ENCODE measurements at places on chromosomes 16 and 17.

- DNase-seq: no peak
These were observed 40.1 kb downstream of the AKAP10 start for GRCh38 chr17:19937522-19937921.

GRCh38 chr17:81683208-81683583, 401 bp downstream of the ARL16 start:
- DNase-seq: no peak

GRCh38 chr16:49021136-49021535, 260.5 kb downstream of the CBLN1 start:
- no peak for DNase-seq

DNA sequence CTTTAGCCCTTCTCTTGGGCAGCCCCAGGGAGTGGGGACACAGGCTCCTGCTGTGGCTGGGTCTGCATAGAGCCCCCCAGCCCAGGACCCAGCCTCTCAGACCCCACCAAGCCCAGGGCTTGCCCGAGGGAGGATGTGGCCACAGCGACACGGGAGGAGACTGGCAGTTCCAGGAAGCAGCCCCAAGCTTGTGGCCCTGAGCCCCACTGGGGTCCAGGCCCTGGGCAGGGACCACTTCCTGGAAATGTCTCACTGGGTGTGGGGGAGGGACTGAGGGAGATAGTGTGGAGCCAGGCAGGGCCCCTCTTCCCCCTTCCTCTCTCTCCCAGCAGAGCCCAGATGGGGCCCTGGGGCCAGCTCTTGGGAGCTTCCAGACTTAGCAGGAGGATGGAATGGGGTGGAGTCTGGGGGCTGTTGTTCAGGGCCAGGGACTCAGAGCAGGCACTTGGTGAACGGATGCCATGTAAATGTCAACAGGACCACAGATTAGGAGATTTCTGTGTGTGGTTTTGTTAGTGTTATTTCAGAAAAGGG, 35.3 kb downstream of the ADGRG5 start:
- no peak for DNase-seq

- DNase-seq: no peak
These were observed 2.2 kb upstream of the LIMD2 start for GRCh38 chr17:63701868-63702720.

- DNase-seq: no peak
These were observed at the start of gene EMP2 for GRCh38 chr16:10579965-10580882. Gene EMP2, minus strand, starts transcription at chr16:10580598. Its CDS starts 32,981 bp downstream, at chr16:10547617.

DNA sequence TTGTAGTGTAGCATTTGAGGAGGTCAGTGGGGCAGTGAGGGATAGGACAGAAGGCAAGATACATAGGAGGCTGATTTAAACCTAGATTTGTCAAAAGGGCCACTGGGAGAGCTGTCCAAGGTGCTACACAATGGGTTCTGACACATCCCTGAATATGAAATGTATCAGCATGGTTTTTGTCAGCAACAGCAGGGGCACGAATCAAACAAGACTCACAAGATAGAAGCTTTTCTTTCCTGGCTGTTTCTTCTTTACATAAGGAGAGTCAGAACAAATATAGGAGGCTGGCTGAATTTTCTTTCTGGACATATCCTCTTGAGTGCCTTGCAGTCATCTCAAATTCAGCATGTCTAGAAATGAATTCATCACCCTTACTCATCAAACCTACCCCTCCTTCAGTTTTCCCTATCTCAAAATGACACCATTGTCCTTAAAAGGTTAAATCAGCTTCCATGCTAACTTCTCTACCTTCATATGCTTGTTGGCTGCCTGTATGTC, 130.5 kb downstream of the NPIPB5 start:
- no peak for DNase-seq

DNA sequence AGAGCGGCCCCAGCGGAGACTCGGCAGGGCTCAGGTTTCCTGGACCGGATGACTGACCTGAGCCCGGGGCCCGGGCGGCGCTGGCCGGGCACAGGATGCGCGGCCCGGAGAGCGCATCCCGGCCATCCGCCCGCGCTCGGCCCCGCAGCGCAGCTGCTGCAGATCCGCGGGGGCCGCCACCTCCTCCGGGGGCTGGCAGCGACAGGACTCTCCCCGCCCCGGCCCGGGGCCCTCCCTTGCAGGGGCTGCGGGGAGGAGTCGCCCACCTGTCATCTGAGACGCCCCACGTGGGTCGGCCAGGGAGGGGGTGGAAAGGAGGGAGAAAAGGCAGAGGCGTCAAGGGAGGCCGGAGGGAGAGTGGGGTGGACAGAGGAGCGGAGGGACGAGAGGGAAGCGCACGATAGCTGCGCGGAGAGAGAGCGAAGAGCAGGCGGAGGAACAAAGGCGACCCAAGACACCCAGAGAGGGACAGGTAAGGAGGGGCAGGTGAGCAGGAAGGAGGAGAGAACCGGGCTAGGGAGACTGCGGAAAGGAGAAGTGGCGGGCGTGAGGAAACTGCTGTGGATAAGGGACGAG, 471 bp upstream of the PRKAR1A start:
- peak; percentile 87 for DNase-seq

- no peak for DNase-seq
These were observed 23.8 kb downstream of the SPHK1 start for GRCh38 chr17:76408037-76408849.

- DNase-seq: no peak
These were observed 7.5 kb downstream of the EIF1 start for GRCh38 chr17:41695954-41696757.

DNA sequence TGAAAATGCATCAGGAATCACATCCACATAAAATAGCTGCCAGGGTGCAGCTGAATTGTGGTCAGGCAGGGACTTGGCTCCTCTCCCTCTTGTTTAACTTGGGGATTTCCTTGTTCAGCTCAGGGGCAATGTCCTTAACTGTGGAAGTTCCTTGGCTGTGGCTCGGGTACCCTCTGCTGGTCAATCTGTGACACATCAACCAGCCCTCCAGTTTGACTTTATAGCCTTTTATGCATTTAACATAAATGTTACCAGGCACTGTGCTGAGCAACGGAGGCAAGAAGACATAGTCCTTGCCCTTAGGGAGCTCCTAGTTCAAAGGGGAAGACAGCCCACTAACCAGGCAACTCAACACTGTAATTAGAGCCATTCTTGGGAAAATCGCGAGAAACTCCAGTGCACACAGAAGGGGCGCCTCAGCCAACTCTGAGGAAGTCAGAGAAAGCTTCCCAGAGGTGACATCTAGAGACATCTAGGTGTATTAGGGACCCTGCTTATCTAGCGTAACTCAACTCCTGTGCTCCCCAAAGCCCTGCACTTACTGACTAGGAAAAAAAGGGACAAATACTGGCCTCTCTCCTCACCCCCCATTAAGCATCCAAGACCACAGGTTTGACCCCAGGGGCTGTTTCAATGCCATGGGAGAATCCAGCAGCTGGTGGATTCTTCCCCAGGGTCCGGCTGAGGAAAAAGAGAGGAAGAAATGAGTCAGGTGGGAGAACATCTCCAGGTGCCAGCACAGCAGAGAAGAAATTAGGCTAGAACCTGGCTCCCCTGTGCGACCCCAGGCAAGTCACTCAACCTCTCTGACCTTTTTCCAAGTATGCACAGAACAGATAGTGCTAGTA, 17.3 kb upstream of the EEF2K start:
- DNase-seq: no peak

GRCh38 chr17:9409878-9410277, 165.7 kb downstream of the STX8 start:
- DNase-seq: no peak

GRCh38 chr17:28055546-28056275, 13.2 kb downstream of the NLK start:
- DNase-seq: no peak

DNA sequence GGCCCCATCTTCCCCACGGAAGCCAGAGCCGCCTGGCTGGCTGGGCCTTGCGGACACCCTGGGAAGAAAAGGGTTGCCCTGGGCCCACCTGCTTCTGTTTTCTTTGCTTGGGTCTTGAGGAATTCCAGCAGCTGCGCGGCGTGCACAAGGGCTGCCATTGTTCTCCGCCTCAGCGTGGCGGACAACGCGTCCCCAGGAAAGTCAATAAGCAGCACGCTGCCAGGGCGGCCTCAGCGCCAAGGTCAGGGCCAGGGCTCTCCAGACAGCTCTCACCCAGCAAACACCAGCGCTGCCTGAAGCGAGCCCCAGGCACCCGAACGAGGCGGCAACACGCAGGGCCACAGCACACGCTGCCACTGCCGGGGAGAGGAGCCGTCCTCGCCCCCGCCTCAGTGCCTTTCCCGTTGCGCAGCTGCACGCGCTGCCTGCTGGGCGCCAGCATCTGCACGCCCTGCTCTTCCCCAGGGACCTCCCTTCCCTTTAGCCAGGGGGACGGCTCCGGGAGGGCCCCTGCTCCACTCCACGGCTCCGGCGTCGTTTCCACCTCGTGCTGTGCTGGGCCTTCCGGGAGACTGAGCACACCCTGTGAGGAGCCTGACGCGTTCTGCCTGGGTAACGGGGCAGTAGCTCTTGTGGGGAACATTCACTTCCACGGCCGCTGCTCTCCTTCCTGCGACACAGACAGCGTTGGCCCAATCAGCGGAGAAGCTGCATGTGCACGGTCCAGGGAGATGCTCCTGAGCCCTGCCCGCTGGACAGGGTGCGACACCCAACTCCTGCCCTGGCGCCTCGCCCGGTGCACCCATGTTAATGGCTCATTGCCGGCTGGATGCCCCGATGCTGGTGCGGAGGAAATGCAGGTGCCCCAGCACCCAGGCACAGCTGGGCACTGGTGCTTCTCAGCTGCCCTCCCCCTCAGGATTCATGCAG, 57.8 kb downstream of the LMF1 start:
- DNase-seq: no peak

- no peak for DNase-seq
These were observed 45.0 kb downstream of the SLC5A11 start for GRCh38 chr16:24890746-24891145.

DNA sequence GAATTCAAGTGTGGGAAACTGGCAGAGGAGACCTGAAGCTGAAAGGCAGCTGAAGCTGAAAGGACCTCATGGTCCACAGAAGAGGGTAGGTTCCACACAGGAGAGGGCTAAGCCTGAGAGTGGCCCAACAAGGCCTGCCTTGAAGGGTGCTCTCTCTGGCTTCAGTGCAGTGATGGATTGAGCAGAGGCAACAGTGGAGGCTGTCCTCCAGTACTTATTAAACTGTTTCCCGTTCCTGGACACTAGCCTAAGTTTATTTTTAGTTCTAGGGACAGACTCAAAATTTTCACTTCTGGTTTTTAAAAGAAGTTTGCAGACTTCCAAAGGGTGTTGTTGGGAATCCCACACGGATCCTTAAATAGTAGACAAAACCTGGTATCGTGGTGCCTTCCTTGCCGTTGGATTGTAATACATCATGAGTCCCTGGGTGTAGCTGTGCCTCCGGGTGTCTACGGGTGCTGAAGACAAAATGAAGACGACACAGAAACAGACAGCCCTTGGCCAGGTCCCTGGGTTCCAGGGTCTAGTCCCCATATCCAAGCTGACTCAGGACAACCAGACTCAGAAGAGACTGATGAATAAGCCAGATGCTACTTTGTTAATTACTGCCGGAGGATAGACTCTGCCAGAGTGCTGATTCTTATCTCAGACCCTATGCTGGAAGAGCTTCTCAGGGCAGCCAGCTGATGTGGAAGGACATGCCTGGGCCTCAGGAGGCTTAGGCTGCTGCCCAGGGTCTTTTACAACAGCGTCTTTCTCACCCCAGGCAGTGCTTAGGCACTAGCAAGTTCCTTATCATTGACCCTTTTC, 7.1 kb upstream of the CMTM4 start:
- DNase-seq: no peak

DNA sequence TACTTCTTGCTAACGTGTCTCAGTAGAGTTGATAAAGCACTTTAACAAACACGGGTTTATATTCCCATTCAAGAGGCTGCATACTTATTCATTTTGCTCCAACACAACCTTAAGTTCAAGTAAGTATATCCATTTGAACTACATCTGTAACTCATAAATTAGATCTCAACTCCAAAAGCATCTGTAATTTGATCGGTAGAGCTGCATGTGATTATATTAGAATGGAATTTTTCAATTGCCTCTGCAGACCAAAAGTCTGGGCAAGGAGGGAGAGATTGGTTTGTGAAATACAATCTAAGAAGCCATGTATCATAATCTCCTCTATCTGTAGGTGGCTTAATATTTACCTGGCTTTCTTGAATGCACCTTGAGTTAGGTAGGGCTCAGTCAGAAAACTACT, 371.0 kb downstream of the RBFOX1 start:
- no peak for DNase-seq

DNA sequence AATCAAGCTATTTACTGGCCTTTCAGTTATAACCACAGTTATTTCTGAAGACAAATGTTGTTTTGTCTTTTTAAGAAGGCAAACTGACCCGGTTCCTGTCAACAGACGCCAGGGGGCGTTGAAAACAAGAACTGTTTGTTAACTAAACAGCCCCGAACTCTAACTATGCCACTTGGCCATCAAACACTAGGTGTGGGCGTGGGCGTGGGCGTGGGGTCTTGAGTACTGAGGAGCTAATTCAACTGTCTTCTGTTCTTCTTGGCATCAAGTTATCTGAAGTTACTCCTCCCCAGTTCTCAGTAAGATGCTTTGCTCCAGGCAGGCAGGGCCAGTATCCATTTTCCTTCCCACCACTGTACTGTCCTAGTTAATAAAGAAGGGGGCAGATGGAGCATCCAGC, 63.3 kb upstream of the MTMR4 start:
- DNase-seq: no peak

DNA sequence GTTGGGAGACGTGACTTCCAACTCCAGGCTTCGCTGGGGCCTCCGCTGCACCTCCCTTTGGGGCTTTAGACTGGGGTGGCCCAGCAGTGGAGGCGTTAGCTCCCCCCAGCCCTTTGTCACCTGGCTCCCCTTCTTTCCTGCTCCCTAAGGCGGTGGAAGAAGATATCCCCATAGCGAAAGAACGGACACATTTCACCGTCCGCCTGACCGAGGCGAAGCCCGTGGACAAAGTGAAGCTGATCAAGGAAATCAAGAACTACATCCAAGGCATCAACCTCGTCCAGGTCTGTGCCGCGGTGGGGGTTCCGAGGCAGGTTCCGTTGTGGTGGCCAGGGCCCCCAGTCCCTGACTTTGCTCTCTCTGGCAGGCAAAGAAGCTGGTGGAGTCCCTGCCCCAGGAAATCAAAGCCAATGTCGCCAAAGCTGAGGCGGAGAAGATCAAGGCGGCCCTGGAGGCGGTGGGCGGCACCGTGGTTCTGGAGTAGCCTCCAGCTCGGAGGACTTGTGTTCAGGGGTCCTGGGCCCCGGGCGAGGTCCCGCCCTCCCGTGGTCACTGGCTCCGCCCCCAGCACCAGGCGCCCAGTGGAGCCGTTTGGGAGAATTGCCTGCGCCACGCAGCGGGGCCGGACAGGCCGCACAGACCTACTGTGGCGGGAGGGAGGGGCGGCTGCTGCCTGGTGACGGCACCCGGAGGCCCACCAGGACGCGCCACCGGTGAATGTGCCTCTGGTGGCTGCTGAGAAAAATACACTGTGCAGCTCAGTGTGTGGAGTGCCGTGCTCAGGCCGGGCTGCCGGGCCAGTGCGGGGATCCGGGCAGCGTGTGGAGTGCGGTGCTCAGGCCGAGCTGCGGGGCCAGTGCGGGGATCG, 3.8 kb downstream of the MRPL12 start:
- no peak for DNase-seq

GRCh38 chr16:728890-729744, 2.2 kb downstream of the HAGHL start:
- no peak for DNase-seq

- no peak for DNase-seq
These were observed 29.8 kb downstream of the ANKRD11 start for GRCh38 chr16:89460556-89460955.

- no peak for DNase-seq
These were observed 4.5 kb downstream of the TMEM100 start for GRCh38 chr17:55717898-55718735.

All from cortex of kidney (tissue), 1 donor.